Germinal center (tissue), 1 donor: ENCODE measurements at places on chromosomes 7 and 10.

GRCh38 chr7:43834463-43835251 lies 34.7 kb downstream of the MRPS24 start:
- DNase-seq: no peak

DNA sequence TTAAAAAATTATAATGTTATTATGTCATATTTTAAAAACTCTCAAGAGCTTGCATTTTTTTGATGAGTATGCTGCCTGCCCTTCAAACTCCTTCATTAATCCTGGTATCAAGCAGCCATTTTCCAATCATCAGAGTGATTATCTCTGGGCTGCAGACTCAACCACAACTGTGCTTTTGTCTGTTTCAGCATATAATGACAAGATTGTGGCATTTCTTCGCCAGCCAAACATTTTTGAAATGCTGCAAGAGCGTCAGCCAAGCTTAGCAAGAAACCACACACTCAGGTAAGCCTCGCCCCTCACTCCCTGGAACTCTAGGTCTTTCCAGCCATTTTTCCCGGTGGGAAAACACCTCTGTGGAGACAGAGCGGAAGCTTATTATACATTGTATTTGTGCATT lies 90.0 kb upstream of the STK17A start:
- DNase-seq: no peak

DNA sequence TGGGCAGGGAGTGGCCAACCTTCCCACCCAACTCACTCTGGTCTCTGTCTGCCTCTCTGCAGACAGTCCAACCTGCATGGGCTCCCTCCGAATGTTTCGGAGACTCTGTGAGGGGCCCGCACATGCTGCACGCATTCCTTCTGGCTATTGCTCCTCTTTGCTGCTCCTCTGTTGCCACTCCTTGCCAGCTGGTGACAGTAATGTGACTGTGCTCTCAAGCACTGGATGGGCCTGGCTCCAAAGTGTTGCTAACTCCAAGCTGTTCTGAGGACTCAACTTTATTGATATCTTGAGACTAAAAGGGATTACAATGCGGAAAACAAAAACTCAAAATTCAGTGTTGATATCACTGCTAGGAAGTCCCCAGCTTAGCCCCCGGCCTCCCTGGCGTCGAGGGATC lies 105.4 kb upstream of the KIF5B start:
- DNase-seq: no peak

DNA sequence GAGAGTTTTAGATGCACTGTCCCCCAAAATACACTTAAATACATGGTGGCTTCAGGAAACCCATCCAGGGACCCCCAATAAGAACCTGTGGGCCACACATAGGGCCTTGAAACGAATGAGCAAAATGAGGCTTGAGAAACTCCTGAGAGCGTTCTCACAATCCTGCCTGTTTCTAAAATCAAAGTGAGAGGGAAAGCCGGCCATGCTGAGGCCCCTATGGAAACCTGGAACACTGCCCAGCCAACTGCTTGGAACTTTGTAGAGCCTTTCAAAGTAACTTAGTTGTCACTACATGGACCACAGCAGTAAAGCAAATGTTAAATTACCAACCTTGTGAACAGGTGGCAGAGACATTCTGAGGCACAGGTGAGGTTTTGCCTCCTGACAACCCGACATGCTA lies 13.4 kb downstream of the SGMS1 start:
- DNase-seq: no peak
